ENCODE measurements at places on chromosomes 5 and 9. TPM values are rescaled to one million over a fixed set of nuclear protein-coding genes. Genes with fewer than 3 reads are reported as not detected.

SVEP1 gene
- total RNA-seq: 1.9 TPM

SAXO1 gene
- not detected for total RNA-seq

BASP1 gene
- total RNA-seq: 315 TPM

F12 gene
- 23.0 TPM for total RNA-seq

SURF1 gene
- total RNA-seq: 40.7 TPM

PCDHGA1 gene
- total RNA-seq: 0.48 TPM

CCDC192 gene
- total RNA-seq: not detected

ZNG1F gene
- 26.3 TPM for total RNA-seq

TMEM8B gene
- total RNA-seq: 3.4 TPM

ORM2 gene
- not detected for total RNA-seq

PFN3 gene
- total RNA-seq: not detected

MYO10 gene
- 67.4 TPM for total RNA-seq

CTNND2 gene
- not detected for total RNA-seq

ADRA1B gene
- 8.1 TPM for total RNA-seq

TPM2 gene
- 633 TPM for total RNA-seq

SPINK6 gene
- total RNA-seq: 0.53 TPM

LHX3 gene
- total RNA-seq: 0.09 TPM

HRH2 gene
- total RNA-seq: 0.64 TPM

ST8SIA4 gene
- 0.74 TPM for total RNA-seq

NSG2 gene
- not detected for total RNA-seq

RNF183 gene
- not detected for total RNA-seq

GLRA1 gene
- total RNA-seq: not detected

INSL6 gene
- total RNA-seq: not detected

ABO gene
- not detected for total RNA-seq

FYB1 gene
- total RNA-seq: 17.1 TPM

OTP gene
- 0.08 TPM for total RNA-seq

All from A549 treated with DMSO at 1 μM for 4 hours (cell line).